ENCODE measurements at places on chromosomes 2 and 18.

GRCh38 chr2:154720651-154721050 lies 22.2 kb downstream of the KCNJ3 start:
- no peak for DNase-seq

DNA sequence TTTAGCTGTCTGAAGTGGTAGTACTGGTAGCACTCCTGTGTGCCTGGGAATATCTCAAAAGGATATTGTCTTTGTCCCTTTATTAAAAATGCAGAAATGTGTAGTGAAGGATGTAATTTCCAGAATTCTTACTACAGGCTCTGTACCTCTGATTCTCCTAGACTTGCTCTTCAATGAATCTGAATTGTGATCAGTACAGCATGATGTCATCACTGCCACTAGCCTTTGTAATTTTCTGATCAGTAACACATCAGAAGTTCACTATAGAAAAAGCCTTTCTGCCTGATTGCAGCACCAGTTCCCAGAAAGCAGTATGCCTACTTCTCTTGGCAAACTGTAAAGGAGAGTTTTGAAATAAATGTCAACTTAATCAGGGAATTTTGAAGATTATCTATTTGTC lies 29.2 kb upstream of the OTOF start:
- DNase-seq, result no peak

DNA sequence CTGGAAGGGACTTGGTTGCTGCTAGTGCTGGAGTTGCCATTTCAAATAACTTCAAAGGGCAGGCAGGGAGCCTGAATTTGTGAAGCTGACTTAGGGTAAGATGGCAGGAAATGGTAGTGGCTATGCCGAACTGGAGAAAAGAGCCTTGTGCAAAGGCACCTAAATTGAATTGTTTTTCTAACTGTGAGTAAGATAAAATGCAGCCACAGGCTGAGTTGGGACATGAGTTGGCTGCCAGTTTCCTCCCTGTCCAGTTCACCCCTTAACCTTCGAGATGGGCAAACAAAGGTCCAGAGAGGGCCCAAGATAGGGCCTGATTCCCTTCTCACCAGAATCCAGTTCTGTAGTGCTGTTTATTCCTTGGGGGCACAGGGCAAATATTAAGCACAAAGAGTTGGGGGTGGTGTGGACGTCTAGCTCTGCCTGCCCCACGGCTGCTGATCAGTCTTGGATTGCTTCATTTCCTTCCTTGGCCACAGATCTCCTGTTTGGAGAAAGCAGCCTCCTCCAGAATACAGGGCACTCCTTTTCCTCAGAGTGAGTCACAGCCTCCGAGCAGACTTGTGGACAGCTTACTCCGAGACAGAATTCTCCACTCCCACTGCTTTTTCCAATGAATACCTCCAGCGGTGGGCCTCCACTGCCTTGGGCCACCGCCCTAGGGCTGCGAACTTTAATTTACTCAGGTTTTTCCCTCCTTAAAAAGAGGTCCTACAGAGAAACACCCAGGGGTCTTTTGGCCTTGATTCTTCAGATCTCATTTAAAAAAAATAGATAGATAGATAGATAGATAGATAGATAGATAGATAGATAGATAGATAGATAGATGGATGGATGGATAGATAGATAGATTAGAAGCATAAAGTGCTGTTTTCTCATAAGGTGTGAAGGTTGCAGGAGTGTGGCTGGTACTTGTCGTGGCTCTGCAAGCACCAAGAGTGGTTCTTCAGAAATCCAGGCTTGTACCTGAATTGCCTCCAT lies 18.4 kb upstream of the SLC20A1 start:
- DNase-seq, result peak; percentile 63

- DNase-seq, result no peak
Observed at GRCh38 chr18:79511271-79511670, 115.5 kb downstream of the NFATC1 start.

DNA sequence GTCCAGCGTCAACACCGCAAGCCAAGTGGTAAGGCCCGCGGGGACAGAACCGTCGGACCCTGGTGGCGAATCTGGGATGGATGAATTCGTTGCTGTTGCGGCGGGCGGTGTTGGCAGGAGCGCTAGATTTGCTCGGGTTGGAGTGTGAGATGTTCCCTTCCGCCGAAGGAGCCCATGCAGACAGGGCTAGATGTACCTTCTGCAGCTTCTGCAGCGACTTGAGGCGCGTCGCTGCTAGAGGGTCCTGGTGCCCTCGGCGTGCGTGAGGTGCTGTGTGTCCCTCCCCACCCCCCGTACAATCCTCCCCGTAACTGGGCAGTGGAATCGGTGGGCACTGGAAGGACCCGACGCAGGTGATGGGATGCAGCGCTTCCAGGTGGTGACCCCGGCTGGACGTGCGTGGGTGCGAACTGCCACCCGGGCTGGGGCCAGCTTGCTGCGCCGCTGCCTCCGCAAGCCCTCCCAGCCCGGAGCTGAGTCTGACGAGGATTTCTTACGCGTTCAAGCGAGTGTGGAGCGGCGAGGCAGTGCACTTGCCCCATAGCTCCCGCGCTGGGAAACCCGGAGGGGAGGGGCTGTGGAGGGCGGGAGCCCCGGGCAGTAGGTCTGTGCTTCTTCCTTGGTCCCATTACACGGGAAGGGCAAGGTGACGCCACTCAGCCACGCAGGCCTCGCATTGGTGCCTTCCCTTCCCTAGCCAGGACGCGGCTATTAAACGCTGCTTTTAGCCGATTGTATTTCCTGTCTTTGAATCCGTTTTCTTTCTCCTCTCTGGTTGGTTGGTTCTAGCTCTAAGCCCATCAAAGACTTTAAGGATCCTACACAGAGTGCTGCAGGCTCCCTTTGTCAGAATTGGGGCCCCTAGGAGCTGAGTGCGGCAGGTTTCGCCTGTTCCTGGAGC lies 34.2 kb downstream of the CHRNA1 start:
- peak; percentile 37 for DNase-seq

Measured in activated CD4-positive, alpha-beta T cell treated with anti-CD3 and anti-CD28 coated beads, Interleukin-2, amount 10 ng/mL, durations not matched to agents 7 days and 5 days (primary cell).